ENCODE measurements at places on chromosomes 3 and 15.

- no peak for DNase-seq
These were observed 36.5 kb upstream of the ENTPD3 start for GRCh38 chr3:40350529-40350928.

GRCh38 chr15:77546050-77546501, 86.6 kb downstream of the LINGO1 start:
- no peak for DNase-seq

DNA sequence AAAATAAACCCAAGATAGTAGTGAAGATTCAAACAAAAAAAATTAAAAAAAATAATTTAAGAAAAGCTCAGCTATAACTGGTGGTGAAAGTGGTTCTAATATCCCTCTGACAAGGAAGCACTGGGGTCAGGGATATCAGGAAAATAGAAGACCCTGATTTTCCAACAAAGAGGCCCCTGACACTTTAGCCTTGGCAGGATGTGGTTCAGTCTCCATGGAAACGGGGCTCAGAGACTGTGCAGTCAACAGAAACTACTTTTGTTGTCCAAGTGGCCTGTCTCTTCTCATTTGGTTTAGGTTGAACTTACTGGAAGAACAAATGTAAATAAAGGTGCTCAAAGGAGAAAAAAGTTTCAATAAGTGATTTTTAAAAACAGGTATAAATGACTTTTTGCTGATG, 27.2 kb downstream of the INTS14 start:
- no peak for DNase-seq

DNA sequence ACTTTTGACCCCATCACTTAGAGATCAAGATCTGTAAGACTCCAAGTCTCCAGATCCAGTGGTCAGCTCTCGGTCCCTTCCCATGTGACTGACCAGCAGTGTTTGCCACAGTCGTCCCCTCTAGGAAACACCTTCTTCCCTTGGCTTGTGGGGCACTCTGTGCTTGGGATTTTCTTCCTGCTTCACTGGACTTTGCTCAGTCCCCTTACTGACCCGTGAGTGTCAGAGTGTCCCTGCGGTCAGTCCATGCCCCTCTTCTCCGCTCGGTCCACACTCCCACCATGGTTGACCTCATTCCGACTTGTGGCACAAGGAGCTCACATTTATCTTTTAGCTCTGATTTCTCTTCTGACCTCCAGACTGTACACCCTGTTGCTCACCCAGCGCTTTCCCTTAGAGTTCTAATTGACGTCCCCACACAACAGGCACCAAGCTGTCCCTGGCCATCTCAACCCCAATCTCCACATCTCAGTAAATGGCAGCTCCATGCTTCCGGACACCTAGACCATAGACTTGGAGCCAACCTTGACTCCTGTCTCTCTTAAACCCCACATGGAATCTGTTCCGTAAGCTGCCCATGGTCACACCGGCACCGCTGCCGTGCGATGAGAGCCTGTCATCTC, 67.9 kb downstream of the APBA2 start:
- no peak for DNase-seq

GRCh38 chr3:36597422-36597821, 166.9 kb downstream of the DCLK3 start:
- no peak for DNase-seq

GRCh38 chr3:72396899-72397298, 451.3 kb downstream of the SHQ1 start:
- DNase-seq: no peak

DNA sequence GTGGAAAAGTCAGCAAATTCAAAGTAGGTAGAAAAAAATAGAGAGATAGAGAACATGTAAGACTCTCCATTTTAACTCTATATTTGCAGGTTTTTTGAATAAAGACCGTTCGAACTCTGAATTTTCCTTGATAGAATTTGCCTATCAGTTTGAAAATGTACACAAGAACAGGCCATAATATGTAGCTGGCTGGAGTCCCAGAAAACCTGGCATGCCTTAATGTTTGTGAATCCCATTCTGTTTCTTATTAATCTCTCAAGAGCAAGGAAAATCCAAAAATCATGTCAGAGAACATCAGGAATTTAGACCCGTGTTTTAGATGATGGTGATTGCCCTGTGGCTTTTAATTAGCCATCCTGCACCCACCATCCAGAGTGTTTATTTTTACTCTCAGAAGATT, 7.2 kb upstream of the CFAP161 start:
- DNase-seq: no peak

GRCh38 chr3:50563867-50564266, 3.7 kb downstream of the C3orf18 start:
- no peak for DNase-seq

- DNase-seq: no peak
These were observed 35.1 kb upstream of the EIF3J start for GRCh38 chr15:44501768-44502366.

DNA sequence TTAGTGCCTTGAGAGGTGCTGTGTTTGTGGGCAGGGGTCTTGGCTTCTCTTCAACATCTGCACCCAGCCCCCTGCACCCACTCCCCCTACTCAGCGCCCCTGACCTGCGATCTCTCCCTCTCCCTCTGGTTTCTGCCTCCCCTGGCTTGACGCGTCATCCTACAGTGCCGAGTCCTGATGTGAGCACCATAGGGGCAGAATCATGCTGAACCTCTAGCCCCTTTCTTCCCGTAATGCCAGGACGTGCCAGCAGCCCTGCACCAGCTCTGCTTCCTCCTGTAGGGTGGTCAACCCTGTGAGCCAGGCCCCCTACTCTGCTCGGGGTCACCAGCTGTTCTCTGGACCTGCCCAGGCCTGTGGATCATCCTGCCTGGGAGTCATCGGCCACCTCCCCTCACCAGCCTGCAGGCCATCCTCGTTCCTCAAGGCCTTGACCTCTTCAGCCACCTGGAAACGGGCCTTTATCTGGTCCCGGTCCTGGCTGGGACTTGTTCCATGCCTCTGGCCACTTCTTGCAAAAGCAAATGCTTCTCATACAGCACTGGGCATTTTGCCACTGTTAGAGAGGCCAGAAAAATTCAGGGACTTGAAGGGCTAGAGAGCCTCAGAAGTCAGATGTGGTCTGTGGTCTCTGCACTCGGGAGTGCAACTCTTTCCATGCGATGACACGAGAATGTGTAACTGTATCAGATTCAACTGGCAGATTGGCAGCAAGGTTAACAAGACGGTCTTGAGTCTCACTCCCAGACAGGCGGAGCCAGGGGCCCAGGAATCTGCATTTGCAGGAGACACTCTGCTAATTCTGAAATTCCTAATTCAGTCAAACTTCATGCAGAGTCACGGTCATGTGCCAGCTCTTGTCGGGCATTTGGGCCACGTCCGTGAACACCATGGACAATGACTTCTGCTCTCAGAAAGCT, 16.7 kb upstream of the KLF15 start:
- DNase-seq: no peak

All from progenitor cell of endocrine pancreas (in vitro differentiated cells).